ENCODE measurements at places on chromosomes 3 and 15.

DNA sequence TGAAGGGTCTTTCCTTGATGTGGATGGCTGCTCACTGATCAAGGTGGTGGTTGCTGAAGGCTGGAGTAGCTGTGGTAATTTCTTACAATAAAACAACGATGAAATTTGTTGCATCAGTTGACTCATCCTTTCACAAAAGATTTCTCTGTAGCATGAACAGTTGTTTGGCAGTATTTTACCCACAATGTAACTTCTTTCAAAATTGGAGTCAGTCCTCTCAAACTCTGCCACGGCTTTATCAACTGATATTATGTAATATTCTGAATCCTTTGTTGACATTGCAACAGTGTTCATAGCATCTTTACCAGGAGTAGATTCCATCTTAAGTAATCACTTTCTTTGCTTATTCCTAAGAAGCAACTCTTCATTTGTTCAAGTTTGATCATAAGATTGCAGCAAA, 252.6 kb downstream of the UBE2E2 start:
- DNase-seq: peak; percentile 91

GRCh38 chr3:53223541-53223966, 32.3 kb downstream of the TKT start:
- no peak for DNase-seq

GRCh38 chr15:77578641-77579372, 53.9 kb downstream of the LINGO1 start:
- DNase-seq: no peak

- DNase-seq: no peak
These were observed 62.8 kb downstream of the XXYLT1 start for GRCh38 chr3:195208183-195208582.

GRCh38 chr3:38036286-38036685, 2.7 kb upstream of the DLEC1 start:
- no peak for DNase-seq

DNA sequence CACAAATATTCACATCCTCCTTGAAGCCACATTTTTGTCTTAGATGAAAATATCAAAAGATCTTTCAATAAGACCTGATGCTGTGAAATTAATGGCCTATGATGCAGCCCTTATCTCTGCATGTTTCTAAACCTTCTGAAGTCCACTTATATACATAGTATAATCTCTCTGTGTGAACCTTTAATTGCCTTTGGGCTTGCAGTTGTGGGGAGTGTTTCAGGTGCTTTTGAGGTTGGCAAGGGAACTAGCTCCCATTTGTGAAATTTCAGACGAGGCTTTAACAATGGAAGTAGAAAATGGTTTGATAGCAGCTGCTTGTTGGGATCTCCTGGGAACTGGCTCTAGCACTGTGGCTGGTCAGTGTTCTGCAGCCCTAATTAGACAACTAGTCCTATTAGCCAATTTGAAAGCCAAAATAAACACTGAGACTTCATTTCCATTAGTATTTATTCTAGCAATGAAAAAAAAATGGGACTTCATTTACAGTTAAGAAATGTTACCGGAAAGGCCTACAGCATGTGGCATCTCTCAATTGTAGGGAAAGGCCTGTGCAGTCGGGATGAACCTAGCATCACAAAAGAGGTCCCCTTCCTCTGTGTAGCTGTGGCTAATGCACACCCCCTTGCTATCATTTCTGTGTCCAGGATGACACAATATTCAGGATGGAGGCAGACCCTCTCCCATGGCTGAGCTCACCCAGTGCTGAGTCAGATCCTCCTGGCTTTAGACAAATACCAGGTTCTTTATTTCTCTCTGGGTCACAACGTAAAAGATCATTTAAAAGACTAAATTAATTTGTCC, 140.7 kb upstream of the TRIM42 start:
- DNase-seq: no peak

Measured in AG09309 (cell line).